NCI-H146 (cell line): ENCODE measurements at places on chromosomes 1 and 21.
A peak's percentile ranks its signal among the peaks of the same experiment; 100 is the strongest.

GRCh38 chr1:53999920-54000319, 18.1 kb downstream of the LDLRAD1 start:
- DNase-seq = no peak

- no peak for DNase-seq
Measured at GRCh38 chr1:223617323-223618070, 48.0 kb downstream of the CAPN8 start.

DNA sequence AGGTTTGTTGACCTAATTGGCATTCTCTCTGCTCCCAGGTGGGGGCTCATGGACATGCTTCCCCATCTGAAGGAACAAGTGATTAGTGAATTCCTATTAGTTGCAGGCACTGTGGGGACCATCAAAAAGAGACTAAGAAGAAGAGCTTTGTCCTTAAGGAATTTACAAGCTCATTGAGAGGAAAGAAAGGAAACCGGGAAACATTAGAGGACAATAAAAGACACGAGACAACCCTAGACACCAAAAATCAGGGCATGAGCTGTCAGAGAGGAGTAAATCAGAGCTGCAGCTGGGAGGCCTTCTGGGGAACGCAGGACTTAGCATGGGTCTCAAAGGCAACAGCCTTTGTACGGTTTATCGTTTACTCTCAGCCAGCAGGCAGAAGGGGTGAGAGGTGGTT, 45.1 kb downstream of the BACE2 start:
- DNase-seq = no peak

- peak; percentile 1 for DNase-seq
Measured at GRCh38 chr1:26094076-26094669, 17.5 kb upstream of the PDIK1L start.

GRCh38 chr1:221032637-221033280, 153.5 kb downstream of the HLX start:
- DNase-seq = no peak

GRCh38 chr1:119635811-119636390, 12.2 kb downstream of the ZNF697 start:
- DNase-seq = no peak

GRCh38 chr1:241944300-241944699, 13.3 kb upstream of the BECN2 start:
- DNase-seq = no peak

DNA sequence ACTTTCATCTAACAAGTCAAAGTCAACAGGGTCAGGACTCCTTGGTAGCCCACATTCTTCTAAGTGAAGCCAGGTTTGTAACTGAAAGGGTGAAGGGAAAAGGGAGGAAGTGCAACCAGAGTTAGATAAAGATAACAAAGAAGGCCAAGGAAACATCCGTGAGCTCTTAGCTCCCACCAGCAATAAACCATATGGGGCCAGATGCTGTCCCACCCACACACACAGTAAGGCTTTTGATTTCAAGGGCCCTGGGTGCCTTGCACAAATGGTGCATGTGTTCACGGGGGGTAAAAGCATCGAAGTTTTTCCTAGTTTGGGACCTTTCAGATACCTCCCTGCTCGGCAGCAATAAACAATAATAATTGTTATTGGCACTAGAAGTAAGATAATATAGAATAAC, 5.1 kb upstream of the TIAM1 start:
- no peak for DNase-seq

DNA sequence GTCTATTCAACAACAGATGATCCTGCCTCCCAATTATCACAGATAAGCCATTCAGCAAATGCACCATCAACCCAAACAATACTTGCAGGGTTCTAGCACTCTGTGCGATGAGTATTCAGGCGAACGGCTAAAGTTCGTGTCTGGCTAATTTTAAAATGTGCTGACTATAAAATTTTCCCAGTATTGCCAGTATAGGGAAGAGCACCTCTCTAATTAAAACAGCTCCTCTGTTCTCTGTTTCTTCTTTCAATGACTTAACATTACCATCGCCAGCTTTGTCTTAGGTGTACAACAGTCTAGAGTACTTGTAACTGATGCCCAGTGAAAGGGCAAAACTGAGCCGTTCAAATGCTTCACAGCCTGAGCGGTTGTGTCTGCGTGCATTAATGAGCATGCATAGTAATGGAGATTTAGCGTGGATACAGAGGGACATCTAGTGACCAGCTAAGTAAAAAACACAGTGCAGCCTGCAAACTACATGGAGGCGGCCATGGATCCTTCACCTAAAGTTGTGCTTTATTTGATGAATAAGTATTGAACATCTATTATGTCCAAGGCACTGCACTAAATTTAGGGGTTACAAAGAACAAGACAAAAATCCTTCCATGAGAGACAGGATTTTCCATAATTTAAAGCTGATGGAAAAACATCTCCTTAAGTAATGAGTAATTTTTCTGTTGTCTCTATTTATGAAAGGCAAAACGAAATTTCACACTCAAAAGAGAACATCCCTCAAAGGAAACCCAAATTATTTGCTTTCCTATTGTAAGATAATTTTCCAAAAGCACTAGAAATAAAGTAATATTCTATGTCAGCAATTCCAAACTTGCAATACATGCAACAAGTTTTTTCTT, 120.0 kb downstream of the SETD4 start:
- DNase-seq = peak; percentile 66

- DNase-seq = peak; percentile 61
Measured at GRCh38 chr1:92486251-92487077, at the start of gene GFI1. GFI1 (minus strand) TSS chr1:92486925; CDS start chr1:92483487, 3,438 bp downstream.

- peak; percentile 37 for DNase-seq
Measured at GRCh38 chr1:147389532-147390184, 147.2 kb downstream of the CHD1L start.

DNA sequence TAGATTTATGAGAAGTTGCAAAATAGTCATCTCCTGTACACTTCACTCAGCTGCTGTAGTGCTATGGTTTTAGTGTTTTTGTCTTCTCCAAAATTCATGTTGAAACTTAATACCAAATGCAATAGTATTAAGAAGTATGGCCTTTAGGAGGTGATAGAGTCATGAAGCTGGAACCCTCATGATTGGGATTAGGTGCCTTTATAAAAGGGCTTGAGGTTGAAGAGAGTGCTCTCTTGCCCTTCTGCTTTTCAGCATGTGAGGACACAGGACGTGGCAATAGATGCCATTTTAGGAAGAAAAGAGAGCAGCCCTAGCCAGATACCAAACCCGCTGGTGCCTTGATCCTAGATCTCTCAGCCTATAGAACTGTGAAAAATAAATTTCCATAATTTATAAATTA, 87.6 kb downstream of the CTH start:
- no peak for DNase-seq

DNA sequence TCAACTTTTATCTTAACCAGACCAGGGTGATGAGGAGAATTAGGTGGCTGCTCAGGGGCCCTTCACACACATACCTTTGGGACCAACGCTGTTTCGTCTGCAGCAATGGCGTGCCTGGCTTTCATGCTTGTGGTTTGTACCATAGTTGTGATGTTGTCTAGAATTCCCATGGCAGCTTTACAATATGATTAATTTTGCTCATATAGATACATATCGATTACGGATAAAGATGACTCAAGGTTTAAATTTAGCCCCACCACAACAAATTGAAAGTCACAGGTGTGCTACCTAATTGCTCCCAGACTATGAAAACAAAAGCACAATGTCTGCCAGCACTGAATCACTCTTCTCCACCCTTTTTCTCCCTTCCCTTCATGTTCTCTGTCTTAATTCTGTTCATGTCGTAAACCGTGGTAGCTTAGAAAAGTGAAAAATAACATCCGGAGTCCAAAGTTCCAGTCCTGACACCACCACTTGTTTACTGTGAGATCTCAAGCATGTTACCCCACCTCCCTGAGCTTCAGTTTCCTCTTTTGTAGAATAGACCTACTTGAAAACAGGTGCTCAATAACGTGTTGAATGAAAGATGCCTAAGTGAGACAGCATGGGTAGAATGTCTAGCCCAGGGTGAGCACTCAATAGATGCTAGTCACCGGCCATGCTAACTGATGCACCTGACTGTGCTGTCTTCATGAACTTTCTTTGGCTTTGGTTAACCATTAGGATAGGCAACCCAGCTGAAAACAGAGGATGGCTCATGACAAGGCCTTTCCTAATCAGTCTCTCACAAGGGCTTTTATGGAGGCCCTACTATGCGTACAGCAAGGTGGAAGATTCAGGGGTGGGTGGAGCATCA, 22.1 kb upstream of the JUN start:
- peak; percentile 67 for DNase-seq

- no peak for DNase-seq
Measured at GRCh38 chr1:90862782-90863181, 145.7 kb upstream of the BARHL2 start.

DNA sequence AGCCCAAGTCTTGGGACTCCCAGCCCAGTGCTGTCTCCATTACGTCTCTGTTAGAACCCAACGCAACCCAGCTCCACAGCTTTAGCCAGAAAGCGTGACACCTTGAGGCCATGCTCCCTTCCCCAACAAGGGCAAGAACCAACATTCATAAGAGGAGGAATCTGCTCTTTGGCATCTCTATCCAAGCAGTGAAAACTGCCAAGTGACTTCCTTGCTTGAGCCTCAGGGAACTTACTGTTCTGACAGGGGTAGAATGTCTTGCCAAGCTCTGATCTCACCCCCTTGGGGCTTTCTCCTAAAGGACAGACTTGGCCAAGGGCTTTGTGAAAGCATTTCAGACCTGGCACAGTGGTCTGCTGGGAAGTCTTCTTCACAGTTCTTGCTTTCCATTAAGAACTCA, 56.6 kb downstream of the SYT6 start:
- no peak for DNase-seq

GRCh38 chr1:107135463-107135862, 5.4 kb upstream of the NTNG1 start:
- no peak for DNase-seq

GRCh38 chr1:205811660-205812059, 1.3 kb downstream of the SLC41A1 start:
- DNase-seq = no peak

DNA sequence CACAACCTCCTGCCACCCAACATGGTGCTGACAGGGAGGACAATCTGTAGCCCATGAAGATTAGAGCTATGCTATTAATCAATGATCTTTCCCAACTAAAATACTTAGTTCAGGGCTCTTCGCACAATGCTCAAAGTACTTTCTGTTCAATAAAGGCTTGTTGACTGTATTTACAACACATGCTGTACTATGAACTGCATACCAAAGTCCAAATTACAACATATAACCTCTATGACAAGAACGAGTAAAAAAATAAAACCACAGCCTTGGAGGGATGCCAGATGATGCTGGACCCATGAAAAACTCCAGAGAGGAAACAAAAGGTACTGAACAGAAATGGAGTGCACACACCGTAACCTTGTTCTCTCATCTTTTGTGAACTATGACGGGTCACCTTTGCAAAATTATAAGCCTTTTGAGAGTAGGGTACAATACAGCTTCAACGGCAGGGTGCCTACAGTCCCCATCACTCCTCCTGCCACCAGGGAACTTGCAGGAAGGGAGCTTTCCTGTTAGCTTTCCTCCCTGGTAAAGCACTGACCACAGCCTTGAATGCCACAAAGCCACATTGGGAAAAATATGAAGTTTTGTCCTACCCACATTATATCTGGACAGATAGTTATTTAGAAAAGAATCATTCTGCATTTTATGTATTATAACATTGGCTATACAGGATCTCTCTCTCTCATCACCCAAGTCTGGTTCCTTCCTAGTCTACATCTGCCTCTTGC, 175.6 kb downstream of the NRIP1 start:
- DNase-seq = peak; percentile 12
